ENCODE measurements at places on chromosomes 3 and 15.

GRCh38 chr15:62777671-62778070, 264.9 kb upstream of the TPM1 start:
- no peak for DNase-seq

DNA sequence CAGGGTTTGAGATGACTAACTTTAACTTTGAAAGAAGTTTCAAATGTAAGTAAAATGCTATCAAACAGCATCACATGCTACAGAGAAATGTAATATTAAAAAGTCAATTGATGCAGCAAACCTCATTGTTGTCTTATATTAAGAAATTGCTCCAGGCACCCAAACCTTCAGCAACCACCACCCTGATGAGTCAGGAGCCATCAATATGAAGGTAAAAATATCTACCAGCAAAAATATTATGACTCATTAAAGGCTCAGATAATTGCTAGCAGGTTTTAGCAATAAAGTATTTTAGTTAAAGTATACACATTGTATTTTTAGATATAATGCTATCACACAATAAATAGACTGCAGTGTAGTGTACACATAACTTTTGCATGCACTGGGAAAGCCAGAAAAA, 746.3 kb downstream of the ZPLD1 start:
- no peak for DNase-seq

GRCh38 chr3:59688636-59689035, 638.8 kb upstream of the CFAP20DC start:
- no peak for DNase-seq

GRCh38 chr15:68431792-68432401, at the start of gene ITGA11:
ITGA11 (minus strand) TSS chr15:68432163; CDS start chr15:68432066, 97 bp downstream.
- DNase-seq = peak; percentile 84

DNA sequence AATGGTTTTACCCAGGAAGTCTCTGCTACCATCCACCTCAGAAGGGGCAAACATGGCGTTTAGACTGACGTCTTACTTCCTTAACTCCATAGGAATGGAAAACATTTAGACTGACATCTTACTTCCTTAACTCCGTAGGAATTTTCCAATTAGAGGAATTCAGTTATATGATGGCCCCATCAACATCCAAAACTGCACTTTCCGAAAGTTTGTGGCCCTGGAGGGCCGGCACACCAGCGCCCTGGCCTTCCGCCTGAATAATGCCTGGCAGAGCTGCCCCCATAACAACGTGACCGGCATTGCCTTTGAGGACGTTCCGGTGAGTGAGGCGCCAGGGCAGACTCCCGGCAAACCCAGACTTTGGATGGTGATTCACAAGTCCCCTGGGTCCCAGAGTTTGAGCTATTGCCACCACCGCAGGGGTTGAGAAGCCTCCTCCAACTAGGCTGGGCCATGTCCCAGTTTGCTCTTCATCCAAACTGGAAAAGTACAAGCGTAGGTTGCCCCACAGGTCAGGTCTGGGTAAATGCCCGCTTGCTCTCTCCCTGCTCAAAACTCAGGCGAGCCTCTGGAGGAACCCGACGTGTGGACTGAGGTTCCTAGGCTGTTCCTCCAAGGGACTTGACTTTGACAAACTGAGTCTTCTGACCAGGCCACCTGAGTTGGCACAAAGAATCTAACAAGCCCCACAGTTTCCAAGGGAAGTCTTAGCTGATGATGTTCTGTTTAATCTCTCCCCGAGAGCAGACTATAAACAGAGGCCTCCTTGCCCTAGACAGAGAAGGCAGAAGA, 57.7 kb downstream of the MESD start:
- no peak for DNase-seq

DNA sequence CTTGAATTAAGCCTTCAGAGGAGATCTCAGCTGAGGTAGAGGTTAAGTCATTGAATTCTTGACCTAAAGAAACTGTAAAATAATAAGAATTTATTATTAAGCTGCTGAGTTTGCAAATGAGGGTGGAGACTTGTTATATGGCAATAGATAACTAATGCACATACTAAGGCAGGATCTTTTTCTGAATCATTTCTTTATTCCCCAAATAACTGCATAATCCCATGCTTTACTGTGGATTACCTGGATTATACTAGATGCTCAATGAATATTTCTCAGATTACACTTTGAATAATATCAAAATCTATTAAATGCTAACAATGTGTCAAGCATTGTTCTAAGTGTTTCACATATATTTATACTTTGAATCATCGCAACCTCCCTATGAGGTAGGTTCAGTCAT, 532.5 kb downstream of the NAALADL2 start:
- DNase-seq = no peak

DNA sequence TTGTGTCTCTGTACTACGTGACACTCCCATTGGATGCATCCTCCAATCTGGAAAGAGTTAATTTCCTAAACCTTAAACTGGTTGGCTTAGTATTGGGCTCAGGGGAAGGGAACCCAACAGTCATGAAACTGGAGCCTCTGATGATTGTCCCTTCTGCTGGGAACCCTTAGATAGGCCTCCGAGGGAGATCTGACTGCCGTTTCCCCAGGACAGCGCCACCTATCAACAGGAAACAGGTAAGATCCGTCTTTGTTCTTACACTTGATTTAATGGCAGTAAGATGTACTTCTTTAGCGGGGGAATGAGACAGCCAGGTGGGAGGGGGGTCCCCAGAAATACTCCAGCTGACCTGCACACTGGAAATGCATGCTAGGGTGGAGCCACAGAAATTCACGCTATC, 1749.6 kb downstream of the SI start:
- no peak for DNase-seq

DNA sequence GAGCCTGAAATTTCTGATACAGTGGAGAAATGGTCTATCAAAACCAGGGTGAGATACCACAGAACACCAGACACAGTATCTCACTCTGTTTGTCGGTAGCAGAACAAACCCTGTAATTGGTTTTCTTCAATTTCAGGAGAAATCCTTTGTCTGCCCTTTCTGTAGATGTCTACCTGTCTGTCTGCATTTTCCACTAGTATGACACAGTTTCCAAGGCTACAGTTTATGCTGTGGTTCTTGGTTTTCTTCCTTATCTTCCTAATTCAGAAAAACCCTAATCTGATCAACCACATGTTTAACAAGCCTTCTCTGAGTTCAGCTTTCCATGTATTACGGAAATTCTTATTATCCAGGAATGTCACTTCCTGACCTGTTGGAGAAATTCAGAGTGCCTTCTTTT, 70.8 kb downstream of the SCN11A start:
- DNase-seq = no peak

DNA sequence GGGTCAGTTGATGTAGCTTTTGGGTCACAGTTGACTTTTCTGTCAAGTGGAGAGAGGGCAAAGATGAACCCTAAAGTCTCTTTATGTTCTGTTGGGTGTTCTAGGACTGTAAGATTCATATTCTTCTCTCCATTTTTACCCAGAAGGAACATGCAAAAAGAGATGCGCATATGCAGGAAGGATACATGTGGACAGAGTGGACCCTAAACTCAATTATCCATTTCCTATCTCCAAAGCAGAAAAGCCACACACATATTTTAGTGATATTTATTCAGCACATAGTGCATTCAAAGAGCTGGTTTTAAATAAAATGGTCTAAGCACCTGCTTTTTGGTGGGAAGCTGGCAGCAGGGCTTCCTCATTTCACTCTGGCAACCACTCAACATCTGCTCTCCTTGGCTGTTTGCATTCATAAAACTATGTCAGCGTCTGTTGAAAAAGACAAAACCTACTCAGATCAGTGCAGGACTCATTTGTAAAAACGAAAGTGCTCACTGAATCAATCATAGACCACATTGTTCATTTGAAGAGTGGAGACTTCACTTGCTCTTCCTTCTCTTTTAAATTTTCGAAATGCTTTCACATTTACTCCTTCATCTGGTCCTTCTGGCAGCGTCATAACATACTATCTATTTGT, 96.6 kb downstream of the SEMA6D start:
- DNase-seq = no peak

DNA sequence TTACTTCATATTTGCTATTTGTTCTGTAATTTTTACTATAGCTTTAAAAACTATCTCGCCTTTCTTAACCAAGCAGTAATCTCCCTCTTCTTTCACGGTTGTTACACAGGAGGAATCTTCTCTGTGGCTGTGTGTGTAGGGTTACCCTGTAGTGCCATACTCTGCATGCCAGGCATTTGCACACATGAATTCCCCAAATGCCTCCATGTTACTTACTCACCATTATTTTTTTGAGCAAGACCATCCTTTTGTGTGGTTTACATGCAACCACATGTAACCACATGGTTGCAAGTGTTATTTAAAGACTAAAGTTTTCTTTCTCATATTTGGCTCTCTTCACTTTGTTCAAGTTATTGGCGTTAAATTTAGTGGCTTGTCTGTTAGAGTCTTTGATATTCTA, 45.5 kb downstream of the HPS3 start:
- no peak for DNase-seq

- DNase-seq = no peak
These were observed 137.7 kb downstream of the RAB11A start for GRCh38 chr15:66006986-66007385.

DNA sequence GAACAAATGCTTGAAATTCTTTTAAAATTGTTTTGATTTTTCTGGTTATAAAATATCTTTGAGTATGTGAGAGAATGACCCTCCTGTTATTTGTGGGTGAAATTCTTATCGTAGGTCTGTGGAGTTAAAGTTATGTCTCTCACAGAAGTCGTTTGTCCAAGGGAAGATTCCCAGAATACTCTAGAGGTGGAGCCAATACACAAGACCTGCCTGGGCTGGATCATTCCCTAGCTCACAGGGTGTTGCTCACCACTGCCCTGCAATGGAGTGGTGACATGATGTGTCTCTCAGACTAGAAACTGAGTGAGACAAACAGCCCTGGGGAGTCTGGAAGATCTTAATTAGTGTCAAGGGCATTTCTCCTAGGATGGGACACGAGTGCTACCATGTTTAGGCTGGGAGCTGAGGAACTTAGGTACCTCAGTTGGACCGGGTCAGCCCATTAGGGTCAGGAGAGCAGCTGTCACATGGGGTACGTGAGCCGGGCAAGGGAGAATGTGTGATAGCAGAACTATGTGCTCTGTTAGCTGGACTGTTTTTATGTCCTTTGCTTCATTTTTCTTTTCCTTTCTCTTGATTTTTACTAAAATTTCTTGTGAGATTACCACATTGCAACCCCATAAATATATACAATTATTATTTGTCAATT, 53.6 kb upstream of the MYO5C start:
- DNase-seq = no peak

- DNase-seq = no peak
These were observed 1.1 kb downstream of the IQCF6 start for GRCh38 chr3:51777985-51778384.

- DNase-seq = no peak
These were observed 58.9 kb upstream of the SLC6A6 start for GRCh38 chr3:14343338-14344112.

DNA sequence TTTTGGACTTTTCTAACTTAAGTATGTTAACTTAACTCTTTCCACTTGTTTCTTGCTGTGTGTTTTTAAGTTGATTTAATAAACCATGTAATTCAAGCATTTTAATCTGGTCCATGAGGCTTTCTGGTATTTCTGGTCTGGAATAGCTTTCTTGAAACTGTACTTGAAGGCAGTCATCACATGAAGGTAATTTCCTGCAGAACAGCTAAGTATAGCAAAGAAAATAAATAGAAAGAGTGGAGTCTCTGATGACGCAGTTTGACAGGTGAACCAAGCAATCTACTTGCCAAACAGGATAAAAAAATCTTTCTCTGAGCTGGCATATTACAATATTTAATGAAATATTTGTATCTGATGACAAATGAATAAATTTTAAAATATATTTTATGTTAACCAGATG, 74.9 kb downstream of the BTLA start:
- no peak for DNase-seq

DNA sequence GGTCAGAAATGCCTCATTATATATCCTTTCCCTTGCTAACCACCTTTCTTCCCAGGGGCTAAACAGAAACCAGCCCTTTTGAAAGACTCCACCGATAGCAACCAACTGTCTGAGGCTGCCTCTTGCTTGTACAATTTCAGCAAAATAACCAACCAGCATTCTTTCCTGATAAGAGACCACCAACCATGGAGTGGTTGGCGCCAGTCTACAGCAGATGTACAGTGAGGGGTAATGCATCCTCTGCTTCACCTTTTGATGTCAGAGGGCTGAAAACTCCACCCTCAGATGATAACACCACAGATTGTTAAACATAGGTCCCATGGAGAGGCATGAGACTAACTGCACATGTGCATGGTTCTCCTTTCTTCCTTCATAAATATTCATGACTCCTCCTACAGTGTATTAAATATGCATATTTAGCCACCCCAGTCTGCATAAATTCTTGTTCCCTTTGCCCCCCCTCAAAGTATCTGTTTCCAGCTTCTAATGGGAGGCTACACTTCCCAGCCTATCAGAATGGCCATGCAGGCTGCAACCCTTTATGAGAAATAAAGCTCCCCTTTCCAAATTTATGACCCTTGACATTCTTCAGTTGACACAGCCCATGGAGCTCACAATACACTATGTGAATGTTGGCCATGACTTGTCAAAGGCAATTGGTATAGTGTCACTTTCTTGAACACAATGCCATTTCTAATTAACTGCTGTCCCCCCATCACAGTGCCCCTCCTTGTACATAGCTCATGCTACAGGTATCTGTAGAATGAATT, 48.3 kb downstream of the GABRB3 start:
- no peak for DNase-seq

- DNase-seq = peak; percentile 8
These were observed 74.4 kb downstream of the KY start for GRCh38 chr3:134576426-134576825.

- DNase-seq = no peak
These were observed 1.5 kb downstream of the NLGN1 start for GRCh38 chr3:173399044-173399443.

- DNase-seq = no peak
These were observed 99.0 kb downstream of the MITF start for GRCh38 chr3:69838217-69838616.

GRCh38 chr3:96354742-96355141, 459.7 kb upstream of the EPHA6 start:
- DNase-seq = no peak

DNA sequence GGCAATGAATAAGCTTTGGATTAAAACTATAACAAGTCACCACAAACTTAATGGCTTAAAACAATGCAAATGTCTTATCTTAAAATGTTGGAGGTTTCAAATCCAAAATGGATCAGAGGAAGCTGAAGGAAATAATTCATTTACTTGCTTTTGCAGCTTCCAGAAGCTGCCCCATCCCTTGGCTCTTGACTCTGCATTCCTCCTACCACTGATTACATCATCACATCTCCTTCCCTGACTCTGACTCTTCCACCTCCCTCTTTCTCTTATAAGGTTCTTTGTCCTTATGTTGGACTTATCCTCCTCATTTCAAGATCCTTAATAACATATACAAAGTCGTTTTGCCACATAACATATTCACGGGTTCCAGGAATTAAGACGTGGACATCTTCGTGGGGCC, 982.8 kb upstream of the ROBO1 start:
- no peak for DNase-seq

DNA sequence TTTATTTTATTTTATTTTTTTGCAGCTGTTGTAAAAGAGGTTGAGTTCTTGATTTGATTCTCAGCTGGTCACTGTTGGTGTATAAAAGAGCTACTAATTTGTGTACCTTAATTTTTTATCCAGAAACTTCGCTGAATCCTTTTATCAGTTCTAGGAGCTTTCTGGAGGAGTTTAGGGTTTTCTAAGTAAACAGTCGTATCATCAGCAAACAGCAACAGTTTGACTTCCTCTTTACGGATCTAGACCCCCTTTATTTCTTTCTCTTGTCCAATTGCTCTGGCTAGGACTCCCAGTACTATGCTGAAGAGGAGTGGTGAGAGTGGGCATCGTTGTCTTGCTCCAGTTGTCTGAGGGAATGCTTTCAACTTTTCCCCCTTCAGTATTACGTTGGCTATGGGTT, 165.8 kb upstream of the KCNMB2 start:
- no peak for DNase-seq
